ENCODE measurements at places on chromosomes 12 and 14. TPM values are rescaled to one million over a fixed set of nuclear protein-coding genes. Genes with fewer than 3 reads are reported as not detected.

DNA sequence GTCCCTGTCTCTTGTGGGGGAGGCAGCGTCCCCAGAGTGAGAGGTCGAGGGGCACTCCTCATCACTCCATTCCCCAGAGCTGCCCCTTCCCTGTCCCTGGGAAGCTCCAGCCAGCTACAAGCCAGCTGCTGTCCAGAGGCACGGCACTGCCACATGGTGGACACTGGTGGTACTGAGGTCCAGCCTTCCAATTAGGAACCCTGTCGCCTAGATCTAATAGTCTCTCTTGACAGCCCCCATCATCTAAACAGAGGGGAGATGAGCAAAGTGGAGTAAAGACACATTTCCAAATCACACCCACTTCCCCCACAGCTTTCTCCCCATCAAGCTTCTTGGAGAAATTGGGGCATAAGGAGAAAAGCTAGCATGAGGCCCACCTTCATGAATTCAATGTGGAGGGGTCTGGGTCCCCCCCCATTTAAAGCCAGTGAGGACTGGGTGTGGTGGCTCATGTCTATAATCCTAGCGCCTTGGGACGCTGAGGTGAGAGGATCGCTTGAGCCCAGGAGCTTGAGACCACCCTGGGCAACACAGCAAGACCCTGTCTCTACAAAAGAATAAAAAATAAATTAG, 2.1 kb upstream of the INHBE start:
- DNase-seq, result no peak

DPPA3 gene
- total RNA-seq, result not detected

GRCh38 chr14:30921305-30921704, 46.9 kb downstream of the COCH start:
- DNase-seq, result no peak

CALM1 gene
- total RNA-seq, result 107 TPM

CNTN1 gene
- total RNA-seq, result 0.54 TPM

GALNT6 gene
- 34.2 TPM for total RNA-seq

- DNase-seq, result no peak
Measured at GRCh38 chr14:38522724-38523123, 266.8 kb upstream of the CLEC14A start.

DNA sequence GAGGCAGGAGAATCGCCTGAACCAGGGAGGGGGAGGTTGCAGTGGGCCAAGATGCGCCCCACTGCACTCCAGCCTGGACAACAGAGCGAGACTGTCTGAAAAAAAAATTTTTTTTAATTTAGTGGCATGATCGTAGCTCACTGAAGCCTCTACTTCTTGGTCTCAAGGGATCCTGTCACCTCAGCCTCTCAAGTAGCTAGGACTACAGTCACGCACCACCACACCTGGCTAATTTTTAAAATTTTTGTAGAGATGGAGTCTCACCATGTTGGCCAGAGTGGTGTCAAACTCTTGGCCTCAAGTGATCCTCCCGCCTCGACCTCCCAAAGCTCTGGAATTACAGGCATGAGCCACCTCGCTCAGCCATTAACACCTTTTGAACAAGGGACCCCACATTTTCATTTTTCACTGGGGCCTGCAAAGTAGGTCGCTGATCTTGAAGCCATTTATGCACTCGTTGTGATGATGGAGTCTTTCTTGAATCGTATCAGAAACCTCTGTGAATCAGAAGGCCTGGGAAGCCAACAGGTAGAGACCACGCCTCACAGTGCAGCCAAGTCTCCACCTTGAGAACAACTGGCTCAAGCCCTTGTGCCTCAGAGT, 5.9 kb downstream of the HCAR1 start:
- DNase-seq, result no peak

All from hematopoietic multipotent progenitor cell (in vitro differentiated cells).